RKO (cell line): ENCODE measurements at places on chromosomes 6 and 20.

DNA sequence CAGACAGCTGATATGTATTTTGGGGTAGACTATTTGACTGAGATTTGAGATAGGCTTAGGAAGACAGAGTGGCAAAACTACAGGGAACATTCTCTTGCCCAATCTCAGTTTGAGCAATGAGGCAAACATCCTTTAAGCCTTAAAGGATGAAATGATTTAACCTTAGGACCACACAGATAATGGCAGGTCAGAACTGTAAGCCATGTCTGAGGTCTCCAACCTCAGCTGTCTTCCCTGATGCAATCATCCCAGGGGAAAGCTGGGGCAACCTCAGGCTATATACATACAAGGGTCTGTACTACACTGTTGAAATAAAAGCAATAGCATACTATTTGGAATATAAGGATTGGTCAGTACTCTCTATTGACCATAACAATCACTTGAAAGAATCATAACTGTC is 83.8 kb upstream of the NUP153 start:
- no peak for DNase-seq

- no peak for DNase-seq
Measured at GRCh38 chr6:72876256-72876655, 254.4 kb downstream of the KCNQ5 start.

GRCh38 chr6:72149715-72150114 is 263.4 kb downstream of the RIMS1 start:
- DNase-seq = no peak

- no peak for DNase-seq
Measured at GRCh38 chr6:99364026-99364425, 14.6 kb upstream of the FAXC start.

DNA sequence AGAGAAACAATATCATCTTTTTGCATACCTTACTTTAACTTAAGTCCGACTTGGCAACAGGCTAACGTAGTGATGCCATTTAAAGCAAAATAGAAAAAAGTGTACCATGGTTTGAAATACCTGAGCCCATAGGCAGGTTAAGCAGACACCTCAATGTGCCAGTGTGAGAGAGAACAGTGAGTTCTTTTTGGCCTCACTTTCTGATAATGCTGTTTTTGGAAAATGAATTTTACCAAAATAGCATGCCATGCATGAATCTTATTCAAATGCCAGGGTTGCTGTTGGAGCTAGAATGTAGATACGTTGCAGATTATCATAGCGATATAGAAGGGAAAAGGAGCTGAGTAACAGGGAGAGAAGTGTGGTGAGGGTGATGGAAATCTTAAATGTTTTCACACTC is 170.2 kb downstream of the OTOR start:
- no peak for DNase-seq

GRCh38 chr6:73264446-73264845 is 1.4 kb upstream of the KHDC1 start:
- no peak for DNase-seq

DNA sequence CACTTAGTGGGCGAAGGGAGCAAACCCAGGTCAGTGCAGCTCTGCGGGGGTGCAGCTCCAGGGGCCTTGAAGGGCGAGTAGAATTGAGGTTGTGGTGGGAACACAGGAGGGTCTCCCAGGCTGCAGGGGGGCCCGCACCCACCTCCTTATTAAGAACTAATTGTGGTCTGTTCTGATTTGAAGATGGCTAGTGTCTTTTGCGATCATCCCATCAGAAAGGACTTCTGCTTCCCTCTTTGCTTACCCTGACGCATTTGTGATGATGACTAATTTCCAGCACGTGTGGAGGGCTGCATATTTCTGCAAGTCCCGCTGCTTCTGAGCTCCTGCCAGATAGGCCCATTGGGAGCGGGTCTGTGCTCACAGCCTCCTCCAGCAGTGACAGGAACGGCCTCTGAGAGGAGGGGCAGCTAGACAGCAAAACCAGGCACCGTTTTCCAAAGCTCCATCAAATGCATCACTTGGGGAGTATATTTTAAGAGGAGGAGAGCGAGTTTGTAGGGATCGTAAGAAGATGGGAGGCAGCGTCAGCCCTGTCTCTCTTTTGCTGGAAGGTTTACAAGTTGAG is 268.9 kb downstream of the CDH4 start:
- peak; percentile 52 for DNase-seq

DNA sequence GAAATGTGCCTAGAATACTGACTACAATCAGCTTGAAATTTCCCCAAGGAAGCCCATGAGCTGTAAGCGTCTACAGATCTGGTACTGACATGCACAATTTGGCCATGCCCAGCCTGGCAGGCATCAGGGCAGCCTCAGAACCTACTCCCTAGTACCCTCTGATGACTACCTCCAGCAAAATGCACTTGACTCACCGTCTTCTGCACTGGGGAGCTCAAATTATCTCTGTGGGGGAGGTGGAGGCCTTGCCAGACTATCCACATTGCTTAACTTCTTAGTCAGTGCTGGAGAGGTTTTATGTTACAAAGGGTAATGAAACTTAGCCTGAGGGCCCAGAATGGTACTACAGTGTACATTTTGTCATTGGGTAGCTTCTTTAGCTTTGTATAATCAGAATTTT is 126.0 kb upstream of the ADGRF1 start:
- peak; percentile 66 for DNase-seq

GRCh38 chr6:80357674-80358073 is 251.2 kb downstream of the BCKDHB start:
- no peak for DNase-seq

DNA sequence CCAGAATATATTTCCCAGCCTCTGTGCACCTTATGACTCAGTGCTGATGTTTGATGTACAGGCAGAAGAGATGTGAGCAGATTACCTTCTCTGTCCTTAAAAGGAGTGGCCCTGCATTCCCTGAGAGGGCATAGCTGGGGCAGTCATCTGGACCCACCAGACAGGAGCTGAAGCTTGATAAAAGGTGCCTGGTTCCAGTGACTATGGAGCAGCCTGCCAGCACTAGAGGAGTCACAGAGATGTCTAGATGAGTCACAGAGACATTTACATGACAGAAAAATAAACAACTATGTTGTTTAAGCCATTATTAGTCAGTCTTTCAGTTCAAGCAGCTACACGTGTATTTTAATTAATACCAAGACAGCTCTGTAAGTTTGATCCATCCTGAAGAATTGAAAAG is 237.1 kb upstream of the MOCS1 start:
- no peak for DNase-seq

DNA sequence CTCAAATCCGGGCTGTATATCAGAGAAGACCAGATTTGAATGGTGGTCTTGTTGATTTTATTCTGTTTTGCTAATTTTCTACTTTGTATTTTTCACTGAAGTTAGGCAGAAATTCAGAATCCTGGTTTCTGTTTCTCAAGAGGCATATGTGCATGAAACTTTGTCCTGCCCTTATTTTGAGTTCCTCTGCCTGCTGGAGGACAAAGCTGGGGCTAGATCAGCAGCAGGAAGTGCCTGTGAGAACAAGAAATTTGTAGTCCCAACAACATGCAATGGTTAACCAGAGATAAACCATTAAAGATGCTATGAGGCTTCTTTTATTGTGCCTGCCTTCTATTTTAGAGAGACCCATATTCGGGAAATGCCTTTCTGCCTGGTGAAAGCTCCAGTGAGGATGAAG is 37.1 kb downstream of the BEND6 start:
- no peak for DNase-seq

DNA sequence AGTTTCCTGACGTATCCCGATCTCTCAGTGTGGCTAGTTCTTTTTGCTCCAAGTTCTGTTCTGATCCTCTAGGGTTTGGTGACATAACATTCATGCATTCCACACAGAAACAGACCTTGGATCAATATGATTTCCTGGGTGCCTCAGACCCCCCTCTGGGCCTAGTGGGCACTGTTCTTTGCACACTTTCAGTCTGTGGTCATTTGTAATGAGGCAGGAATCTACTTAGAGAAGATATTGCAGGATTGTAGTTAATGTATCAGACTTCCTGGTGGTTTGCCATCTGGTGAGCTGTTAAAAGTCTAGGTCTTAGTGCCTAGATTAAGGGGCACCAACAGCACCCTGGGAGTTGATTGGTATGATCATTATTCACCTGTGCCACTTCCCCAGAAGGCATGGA is 7.5 kb downstream of the BEND6 start:
- DNase-seq = no peak

GRCh38 chr6:56314683-56315523 is 67.5 kb upstream of the COL21A1 start:
- DNase-seq = peak; percentile 40

DNA sequence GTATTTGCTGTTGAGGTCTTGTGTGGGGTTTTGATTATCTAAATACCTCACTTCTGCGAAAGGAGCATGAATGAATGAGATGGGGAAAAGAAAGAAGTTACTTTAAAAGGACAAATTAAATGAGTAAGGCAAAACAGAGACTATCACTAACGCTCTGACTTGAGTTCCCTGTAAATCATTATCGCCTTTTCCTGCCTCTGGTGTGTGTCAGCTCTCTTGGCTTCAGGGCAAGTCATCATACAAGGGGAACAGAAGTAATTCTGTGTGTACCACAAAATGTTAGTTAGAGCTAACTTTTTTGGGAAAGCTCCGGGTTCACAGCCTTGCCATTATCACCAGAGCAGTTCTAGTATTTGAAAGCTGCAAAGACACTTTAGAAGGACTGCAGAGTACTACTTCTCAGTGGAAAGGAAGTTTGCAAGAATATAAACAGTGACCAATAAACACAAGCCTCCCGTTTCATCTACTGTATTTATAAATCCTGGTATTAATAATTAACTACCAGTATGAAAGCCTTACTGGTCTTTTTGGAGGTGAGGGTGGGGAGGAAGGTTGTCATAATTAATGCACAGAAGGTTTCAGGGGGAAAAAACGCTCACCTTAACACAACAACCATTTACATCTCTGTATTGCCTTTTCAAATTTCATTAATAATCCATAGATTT is 1.2 kb downstream of the DZANK1 start:
- peak; percentile 26 for DNase-seq

DNA sequence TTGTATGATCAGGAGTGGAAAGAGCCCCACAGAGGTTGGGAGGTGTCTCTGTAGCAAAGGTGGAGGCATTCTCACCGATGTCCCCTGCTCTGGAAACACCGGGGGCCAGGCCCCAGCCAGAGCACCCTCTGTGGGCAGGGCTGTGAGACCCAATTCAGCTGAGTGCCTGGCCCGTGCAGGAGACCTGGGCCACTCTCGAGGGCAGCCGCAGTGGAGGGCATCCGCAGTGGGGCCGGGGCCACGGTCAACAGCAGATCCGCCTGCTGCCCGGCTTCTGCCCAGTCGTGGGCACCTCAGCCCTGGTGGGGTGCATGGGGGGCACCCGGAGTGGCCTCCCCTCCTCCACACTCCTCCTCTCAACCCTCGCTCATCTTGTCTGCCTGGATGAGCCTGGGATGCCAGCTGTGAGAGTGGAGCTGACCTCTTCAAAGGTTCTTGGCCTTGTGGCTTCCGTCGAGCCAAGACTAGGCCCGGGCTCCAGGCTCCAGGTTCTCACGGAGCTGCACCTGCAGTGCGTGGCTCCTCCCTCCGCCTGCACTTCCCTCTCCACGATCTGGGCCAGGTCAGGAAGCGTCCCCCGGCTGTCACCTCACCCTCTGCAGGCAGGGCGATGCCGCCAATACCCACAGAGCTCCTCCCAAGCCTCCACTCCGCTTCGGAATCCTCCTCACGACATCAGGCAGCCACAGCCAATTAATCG is 134.8 kb downstream of the TAF4 start:
- no peak for DNase-seq

GRCh38 chr20:44068316-44069201 is 118.4 kb downstream of the JPH2 start:
- DNase-seq = no peak

DNA sequence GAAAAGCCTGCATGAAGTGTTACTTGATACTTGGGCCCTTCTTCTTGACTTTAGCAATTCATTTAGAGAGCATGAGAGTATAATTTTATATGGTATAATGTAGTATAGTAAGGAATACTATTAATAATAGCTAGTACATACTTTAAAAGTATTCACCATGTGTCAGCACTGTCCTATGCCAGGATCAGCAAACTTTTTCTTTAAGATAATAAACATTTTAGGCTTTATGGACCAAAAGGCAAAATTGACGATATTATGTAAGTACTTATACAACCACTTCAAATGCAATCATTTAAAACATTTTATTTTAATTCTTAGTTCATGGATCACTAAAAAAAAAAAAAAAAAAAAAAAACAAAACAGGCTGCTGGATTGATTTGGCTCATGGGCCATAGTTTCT is 163.9 kb downstream of the IBTK start:
- no peak for DNase-seq

DNA sequence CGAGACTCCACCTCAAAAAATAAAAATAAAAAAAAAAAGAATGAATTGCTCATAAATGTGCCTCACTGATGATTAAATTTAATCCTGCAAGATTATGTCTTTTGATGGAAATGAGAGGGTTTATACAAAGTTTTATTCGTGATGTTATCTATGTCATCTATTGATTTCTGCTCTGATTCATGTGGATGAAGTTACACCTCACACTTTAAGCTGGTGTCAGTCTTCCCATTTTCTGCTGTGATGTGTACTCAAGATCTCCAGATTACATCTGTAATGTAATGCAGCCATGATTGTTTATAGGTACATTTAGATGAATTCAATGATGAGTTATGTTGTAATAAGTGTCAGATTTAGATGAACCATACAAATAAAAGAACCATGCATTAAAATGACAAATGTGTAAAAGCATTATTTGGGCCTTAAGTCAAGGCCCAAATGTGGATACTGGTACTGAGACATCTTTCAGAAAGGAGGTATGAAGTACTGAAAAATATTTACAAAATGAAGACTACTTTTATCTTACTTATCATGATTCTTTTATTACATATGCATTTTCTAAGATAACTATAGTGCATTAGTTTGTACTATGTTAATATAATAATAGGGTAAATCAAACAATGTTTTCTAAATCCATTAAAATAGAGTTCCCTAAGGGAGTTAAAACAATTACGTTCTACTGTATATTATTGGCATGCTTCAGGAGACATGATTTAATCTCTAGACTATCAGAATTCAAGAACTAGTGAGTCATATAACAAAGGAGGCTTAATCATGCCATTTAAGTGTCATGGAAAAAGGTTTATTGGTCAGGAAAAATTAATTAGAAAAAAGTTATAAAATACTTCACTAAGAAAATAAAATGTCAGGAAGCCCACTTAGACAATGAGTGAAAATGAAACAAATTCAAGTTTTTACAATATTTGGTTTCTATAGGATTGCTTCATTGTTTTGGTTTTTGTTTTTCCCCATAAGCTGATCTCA is 34.5 kb downstream of the HCRTR2 start:
- no peak for DNase-seq
